ENCODE measurements at places on chromosomes 12 and 14.

- peak; percentile 2 for DNase-seq
Observed at GRCh38 chr12:1914114-1914911, 4.1 kb downstream of the CACNA2D4 start.

DNA sequence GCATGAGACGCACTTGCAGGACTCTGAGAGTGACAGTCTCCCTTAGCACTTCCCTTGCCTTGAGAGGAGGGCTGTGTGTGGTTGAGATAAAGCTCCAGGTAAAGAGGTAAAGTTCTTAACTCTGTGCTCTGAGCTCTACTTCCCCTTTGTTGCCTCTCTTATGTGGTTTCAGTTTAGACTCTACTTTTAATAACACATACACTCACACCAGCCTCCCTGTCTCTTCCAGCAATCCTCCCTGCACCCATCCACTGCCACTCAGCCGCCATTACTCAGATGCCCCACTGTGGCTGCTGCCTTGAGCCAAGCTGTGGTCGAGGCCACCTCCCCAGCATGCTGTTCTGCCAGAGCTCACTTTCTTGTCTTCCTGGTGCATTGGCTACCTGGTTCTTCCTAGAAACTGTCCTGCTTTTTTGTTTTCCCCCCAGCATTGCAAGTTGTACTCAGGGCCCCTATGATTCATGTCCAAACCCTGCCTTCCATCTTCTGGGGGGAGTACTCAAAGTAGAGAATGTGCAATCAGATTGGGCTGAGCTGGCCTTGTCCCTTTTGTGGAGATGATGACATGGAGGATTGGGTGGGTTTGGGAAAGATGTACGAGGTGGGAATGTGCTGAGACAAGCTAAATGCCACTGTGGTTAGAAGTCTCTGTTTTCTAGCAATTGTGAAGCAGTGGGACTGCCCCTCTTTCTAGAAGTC is 115.5 kb upstream of the PARP11 start:
- DNase-seq: no peak

GRCh38 chr14:58699681-58700205 is 62.0 kb downstream of the DACT1 start:
- DNase-seq: no peak

- DNase-seq: no peak
Observed at GRCh38 chr12:68958322-68958721, 25.4 kb upstream of the CPM start.

DNA sequence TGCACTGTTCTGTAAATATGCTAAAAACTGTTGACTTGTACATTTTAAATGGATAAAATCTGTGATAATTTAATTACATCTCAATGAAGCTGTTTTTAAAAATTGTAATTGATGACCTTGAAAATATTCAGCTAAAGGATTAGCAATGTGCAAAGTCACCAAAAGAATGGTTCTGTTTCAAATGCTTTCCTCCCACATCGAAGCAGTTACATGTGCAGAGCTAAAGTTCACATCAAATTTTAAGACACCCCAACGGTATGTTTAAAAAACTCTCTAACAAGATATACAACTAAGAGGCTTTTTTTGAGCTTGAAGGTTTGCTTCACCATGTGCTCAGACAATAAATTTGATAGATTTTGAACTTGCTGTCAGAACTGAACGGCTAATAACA is 114.6 kb upstream of the KRAS start:
- DNase-seq: no peak

Data from AG08396 (cell line).